ENCODE measurements at places on chromosomes 7 and 10.

DNA sequence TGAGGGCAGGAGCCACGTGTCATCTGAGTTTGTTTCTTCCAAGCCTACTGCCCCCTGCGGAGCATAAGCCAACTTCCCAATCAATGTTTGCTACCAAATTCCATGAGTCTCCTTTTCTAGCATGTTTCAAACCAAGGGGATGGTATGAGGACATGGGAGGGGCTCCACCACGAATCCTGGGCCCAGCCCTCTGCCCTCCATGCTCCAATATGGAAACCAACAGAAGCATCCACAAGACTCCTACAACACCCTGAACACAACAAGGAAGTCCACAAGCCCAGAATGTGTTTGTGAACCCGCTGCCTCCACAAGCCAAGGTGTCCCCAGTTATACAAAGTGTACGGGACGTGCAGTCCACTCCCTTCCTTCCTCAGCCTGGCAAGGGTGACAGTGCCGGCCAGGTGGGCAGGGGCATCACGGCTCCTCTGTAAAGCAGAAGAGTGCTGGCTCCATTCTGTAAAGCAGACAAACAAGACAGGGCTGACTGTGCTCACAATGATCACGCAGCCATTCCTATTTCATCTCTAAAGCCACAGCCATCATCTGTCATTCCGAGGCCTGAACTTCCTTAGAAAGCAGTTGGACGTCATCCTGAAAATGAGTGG is 466.1 kb downstream of the PTPRN2 start:
- no peak for DNase-seq

GRCh38 chr7:138460176-138460648 is at the start of gene TRIM24:
TSS of gene TRIM24 (plus strand) at chr7:138460259. CDS start at chr7:138460549, 290 bp downstream.
- DNase-seq: peak; percentile 98

GRCh38 chr7:128916643-128916915 is 6.1 kb upstream of the KCP start:
- DNase-seq: no peak

DNA sequence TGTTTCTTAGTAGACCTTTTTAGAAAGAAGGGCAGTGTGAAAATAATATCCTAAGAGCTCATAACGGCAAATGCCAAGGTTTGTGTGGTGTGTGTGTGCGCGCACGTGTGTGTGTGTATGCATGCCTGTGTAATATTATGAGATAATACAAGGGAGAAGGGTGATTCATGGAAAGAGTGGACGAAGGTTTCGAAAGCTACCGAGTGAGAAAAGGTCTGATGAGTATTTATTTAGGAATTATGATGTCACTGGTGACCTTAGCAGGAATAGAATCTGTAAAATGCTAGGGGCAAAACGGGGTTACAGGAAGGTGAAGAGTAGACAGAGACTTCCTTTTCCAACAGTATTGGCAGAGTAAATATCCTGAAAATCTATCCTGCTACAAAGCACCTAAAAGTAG is 107.3 kb downstream of the AHR start:
- DNase-seq: no peak

- no peak for DNase-seq
Observed at GRCh38 chr10:61792921-61793320, 108.6 kb upstream of the ARID5B start.

DNA sequence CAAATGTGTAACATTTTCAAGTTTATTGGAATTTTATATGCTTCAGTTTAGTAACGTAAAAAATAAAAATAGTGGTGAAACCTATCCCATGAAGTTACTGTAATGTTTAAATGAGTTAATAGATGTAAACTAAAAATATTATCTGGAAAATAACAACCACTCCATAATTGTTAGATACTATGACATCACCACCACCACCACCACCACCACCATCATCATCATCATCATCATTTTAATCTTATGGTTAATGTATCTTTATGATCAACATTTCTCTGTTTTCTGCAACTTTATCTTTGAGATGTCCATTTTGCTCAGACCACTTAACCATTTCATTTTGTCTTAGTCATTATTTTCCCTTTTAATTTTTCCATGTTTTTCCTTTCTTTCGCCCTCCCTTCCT is 23.4 kb upstream of the CACNA2D1 start:
- DNase-seq: no peak

DNA sequence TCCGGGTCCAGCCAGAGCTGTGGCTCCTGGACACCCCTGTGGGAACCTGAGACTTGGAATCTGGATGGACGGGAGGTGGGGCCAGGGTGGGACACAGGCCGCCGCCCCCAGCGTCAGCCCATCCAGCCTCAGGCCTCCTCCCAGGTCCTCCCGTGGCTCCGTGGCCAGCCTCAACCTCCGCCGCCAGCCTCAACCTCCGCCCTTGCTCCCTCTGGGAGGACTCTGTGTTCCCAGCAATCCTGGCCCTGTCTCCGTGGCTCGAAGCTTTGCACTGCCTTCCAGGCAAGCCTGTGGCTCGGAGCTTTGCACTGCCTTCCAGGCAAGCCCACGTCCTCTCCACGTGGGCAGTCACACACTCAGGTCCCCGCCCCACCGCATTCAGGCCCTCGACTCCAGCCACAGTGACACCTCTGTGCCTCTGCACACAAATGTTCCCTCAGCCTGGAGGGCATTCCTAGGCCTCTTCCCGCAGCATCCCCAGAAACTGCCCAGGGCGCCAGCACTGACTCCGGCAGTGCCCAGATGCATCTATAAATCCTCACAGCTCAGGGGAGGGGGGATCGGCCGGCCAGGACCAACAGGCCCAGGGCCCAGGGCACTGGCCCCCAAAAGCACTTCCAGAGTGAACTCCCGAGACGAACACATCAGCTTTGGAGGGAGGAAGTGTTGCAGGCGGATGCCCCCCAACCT is 44.7 kb upstream of the PDGFA start:
- no peak for DNase-seq

GRCh38 chr7:149766135-149766675 is 7.2 kb downstream of the ZNF467 start:
- DNase-seq: no peak

DNA sequence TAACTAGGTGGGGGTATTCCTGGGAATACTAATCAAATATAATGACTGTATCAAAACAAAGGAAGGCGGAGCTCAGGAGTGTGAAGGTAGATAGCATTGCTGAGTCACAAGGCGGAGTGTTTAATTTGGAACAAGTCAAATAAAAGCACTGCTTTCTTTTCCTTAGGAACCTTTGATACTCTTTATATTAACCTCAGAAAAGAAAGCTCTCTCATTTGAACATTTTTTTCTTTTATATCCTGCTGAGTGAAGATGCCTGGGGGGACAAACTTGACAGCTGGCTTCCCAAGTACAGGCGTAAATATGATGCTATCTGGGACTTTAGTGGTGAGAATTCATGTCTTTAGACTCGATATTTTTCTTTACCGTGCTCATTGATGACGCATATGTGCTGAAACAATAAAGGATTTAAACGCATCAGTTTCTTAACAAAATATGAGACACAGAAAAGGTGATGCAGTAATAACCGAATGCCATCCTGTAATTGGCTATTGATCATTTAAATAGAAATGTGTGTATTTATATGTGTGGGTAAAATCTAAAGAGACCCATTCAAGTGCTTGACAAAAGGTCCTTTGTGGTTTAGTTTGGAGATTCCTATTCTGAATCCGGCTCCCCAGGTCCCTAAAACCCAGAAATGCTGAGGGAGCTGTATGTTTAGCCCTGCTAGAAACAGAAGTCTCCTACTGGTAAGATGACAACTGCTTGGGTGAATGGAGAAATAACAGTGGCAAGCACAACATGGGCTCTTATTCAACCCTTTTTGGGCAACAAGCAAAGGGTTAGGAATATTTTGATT is 102.7 kb downstream of the PRTFDC1 start:
- DNase-seq: no peak

DNA sequence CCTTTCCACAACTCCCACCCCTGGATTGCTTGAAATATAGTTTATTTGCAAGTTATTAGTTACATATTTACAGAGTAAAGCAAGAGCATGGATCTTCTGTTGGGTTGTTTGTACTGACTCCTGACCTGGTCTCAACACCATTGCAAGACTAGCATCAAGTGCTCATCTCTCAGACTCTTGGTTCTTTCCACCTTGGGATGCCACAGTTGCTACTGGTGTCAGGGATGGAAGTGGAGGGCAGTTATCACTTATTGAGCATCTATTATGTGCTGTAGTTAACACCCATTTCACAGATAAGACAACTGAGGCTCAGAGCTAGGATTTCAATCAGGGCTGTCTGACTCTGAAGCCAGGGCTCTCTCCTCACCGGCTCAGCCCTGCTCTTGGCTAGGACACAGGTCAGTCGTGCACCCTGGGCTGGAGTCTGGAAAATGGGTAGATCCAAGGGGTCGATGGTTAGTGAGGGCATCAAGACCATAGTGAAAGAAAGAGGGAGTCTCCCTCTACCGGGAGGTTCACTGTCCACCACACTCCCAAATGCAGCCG is 614 bp upstream of the ADAMTS14 start:
- no peak for DNase-seq

DNA sequence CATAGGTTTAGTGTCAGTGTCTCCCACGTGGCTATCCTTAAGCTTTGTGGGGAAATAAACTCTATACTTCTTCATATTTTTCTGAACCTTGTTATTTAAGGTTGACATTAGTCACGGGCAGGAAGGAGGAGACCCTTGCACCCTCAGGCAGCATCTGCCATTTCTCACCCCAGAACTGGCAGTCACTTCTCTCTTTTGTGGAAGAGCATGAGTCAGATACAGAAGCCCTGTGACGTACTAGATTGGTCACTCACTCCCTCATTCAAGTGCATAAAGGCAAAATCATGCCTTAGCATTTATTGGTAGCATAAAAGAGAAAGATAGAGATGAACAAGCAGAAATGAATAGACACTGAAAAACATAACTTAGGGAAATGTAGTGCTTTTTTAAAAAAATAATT is 206.0 kb upstream of the MDFIC start:
- no peak for DNase-seq

- DNase-seq: no peak
Observed at GRCh38 chr7:39700165-39700564, 76.8 kb downstream of the RALA start.

GRCh38 chr7:18278316-18278715 is 217.2 kb upstream of the HDAC9 start:
- DNase-seq: no peak
